ENCODE measurements at places on chromosomes 3 and 15.

DNA sequence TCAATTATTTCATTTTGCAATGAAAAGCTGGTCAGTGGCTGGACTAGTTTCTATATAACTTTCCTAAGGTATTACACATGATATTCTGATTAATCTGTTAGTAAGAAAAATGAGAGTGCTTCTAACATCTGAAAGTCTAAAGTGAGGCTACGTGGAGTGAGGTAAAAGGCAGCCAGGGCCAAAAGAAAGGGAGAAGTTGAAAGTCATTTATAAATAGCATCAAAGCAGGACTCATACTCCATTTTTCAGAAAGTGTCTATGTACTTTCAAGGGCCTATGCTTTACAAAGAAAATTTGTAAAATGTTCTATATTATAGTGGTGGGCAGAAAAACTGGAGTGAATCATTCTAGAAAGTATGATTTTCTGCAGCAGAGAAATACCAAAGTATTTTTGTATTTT, 80.0 kb downstream of the CSNK1G1 start:
- no peak for DNase-seq

DNA sequence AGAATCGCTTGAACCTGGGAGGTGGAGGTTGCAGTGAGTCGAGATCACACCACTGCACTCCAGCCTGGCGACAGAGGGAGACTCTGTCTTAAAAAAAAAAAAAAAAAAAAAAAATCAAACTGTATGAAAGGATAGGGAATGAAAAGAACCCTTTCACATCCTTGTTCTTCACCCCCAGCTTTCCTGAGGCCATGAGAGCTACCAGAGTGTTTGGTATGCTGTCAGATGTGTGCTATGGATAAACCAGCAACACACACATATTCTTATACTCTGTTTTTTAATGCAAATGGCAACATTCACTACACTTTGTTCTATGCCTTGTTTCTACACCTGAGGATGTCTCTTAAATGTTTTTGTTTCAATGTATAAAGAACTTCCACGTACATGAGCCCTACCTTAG, 33.5 kb downstream of the RPL22L1 start:
- DNase-seq = no peak

- DNase-seq = no peak
These were observed 40.4 kb upstream of the ACKR4 start for GRCh38 chr3:132556508-132557159.

GRCh38 chr3:59692117-59692516, 642.3 kb upstream of the CFAP20DC start:
- no peak for DNase-seq

DNA sequence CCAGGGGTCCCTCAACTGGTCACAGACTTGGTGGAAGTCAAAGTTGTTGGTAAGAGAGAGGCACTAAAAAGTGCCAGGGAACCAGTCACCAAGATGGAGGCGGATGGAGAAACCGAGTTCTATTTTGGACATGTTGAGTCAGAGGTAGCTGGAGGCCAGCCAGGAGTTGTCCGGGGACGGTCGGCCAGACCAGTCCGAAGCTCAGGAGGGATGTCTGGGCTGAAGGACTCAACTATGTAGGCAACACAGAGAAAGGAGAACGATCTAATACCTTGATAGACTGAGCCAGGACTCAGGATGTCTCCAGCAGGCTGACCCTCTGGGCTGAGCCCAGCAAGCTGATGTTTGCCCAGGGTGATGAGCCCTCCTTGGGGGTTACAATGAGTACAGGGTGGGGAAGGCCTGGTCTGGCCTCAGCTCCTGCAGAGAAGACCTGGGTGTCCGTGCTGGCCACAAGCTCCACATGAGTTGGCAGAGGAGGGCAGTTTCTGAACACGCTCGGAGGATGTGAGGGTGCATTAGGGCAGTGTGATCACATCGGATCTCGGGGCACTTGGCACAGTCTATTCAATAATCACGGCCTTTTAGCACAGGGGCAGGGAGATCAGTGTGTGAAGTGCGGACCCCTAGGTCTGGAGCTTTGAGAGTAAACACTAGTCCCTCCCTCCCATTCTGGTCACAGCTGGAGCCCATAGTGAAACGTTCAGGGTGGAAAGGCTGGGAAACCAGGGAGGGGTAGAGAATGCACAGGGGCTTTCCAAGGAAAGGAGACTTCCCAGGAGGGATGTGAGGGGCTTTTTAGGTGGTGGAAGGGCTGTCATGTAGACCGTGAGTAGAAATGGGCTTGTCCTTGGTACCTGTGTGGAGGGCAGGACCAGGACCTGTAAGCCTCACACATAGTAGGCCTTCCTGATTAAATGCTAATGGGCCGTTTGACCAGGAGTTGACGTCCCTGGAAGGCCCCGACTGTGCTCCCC, 111.9 kb downstream of the ETFA start:
- no peak for DNase-seq
